ENCODE measurements at places on chromosomes 13 and 19. TPM values are rescaled to one million over a fixed set of nuclear protein-coding genes. Genes with fewer than 3 reads are reported as not detected.

- DNase-seq, result no peak
Measured at GRCh38 chr13:101399365-101399764, 16.9 kb downstream of the NALCN start.

- no peak for DNase-seq
Measured at GRCh38 chr19:47821460-47822020, at the start of gene CRX. CRX (plus strand) TSS chr19:47821937; CDS start chr19:47834444, 12,507 bp downstream.

- no peak for DNase-seq
Measured at GRCh38 chr19:54154603-54155345, 4.7 kb downstream of the LENG1 start.

GRCh38 chr13:42322806-42323205 is 50.9 kb downstream of the AKAP11 start:
- no peak for DNase-seq

- DNase-seq, result no peak
Measured at GRCh38 chr19:41888926-41889325, 5.9 kb downstream of the ARHGEF1 start.

- DNase-seq, result no peak
Measured at GRCh38 chr13:44822291-44822690, 167.0 kb downstream of the NUFIP1 start.

- no peak for DNase-seq
Measured at GRCh38 chr19:48398102-48398374, 4.6 kb downstream of the GRIN2D start.

GRCh38 chr13:86710896-86711295 is 911.7 kb upstream of the SLITRK6 start:
- DNase-seq, result no peak

GRCh38 chr19:13055213-13056051 is 47.2 kb downstream of the LYL1 start:
- DNase-seq, result peak; percentile 92

DNA sequence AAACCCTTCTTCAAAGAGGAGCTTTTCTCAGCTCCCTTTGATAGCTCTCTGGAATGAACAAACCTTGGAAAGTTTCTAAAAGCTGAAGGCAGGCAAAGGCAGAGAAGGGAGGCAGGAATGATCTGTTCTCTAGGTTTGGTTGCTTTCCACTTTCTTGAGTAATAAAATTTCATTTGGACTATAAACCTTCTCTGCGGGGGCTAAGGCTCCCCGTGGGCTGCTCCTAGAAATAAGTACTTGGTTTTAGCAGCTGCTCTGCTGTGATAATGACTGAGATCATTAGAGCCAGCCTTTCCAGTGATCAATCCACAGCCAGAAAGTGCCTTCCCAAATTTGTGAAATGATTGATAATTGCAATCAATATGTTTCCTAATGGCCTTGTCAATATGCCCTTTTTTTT is 183.8 kb upstream of the HTR2A start:
- DNase-seq, result no peak

- DNase-seq, result no peak
Measured at GRCh38 chr13:66716538-66716937, 513.6 kb downstream of the PCDH9 start.

GRCh38 chr13:72963762-72964161 is 95.0 kb upstream of the KLF5 start:
- no peak for DNase-seq

- DNase-seq, result no peak
Measured at GRCh38 chr13:51192348-51192747, 29.9 kb upstream of the FAM124A start.

GRCh38 chr13:109875746-109876145 is 89.4 kb upstream of the IRS2 start:
- no peak for DNase-seq

- no peak for DNase-seq
Measured at GRCh38 chr19:42277821-42278451, 8.9 kb downstream of the CIC start.

GRCh38 chr13:60009300-60010253 is 154.2 kb downstream of the DIAPH3 start:
- no peak for DNase-seq

- no peak for DNase-seq
Measured at GRCh38 chr13:33051632-33052031, 35.4 kb downstream of the KL start.

DNA sequence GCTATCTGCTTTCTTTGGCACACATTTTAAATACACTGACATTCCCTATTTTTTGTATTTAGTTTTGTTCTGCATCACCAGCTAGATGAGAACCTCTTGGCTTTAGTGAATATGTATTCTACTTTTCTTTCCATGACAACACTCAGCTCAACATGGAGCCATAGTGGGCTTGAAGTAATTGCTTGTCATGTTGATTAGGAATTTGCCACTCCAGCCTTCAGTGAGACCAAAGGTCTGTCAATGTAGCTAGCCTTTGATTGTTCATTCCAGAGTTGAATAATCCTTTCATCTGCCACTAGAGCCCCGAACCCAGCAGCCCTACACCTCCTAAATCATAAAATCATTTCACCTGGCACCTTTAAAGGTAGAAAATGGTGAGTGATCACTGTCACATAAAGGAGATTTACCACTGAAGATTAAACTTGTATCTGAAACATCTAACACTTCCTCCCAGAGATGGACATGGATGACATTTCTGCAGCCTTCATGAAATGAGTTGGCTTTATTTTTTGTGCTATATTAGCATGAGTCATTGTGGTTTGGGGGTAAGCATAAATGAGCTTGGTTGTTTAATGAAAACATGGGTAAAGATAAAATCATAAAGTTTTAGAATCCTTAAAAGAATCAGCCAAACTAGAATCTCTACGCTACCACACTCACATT is 29.2 kb upstream of the GARRE1 start:
- no peak for DNase-seq

DNA sequence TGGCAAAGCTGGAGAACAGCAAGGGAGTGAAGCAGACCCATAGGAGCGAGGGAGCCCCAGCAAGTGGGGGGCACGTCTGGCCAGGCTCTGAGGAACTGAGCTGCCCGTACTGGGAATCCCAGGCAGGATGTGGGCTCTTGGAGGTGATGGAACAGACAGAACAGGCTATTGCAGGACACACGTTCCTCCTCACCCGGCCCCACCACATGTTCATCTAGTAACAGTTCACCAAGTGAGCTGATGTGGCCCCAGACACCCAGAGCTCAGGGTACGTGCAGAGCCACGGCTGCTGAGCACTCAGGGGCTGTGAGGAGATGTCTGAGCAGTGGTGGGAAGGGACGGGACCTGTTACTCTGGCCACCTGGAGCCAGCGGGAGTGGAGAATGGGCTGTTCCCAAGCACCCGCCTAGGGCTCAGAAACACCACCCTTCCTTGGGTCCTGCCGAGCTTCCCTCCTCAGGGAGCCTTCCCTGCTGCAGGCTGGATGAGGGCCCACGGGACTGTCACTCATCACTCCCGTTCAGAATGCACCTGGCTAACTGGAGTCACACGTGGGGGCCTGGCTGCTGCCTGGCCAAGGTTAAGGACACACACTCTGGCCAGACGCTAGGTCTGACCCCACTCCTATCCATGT is 18.4 kb downstream of the ELL start:
- DNase-seq, result no peak

DNA sequence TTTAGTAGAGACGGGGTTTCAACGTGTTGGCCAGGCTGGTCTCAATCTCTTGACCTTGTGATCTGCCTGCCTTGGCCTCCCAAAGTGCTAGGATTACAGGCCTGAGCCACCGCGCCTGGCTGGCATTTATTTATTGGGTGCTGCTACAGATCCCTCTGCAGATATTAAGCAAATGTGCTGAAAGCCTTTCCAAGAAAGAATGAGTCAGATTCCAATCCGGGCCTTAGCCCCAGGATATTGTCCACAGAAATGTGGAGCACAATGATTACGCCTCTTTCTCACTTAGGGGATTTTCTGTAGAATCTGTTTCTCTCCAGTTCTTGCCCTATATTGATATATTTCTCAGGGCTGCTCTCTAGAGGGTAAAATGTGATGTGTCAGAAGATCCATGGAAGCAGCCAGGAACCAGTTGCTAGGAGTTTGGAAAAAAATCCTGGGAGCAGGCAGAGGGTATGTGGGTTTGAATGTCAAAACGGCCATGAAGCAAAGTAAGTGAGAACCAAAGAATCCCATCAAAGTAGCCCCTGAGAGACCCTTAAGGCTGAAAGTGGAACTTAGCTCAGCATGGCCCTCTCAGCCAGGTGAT is 24.8 kb upstream of the IGFL4 start:
- no peak for DNase-seq

DNA sequence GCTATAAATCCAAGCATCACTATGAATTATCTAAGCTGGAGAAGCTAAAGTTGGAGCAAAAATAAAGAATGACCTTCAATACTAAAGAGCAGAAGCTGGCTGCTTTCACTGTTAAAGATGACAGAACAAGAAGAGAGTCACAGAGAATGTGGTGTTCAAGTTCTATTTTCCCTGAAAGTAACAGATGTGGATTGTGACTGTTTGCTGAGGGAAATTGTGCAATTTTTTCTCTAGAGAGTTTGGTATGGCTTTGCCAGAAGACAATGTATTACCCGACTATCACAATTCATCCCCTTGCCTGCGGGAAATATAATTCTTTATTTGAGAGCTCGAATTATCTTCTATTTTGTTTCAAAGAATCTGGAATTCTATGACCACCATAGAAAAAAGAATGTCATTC is 83.1 kb downstream of the TNFSF13B start:
- no peak for DNase-seq

- DNase-seq, result no peak
Measured at GRCh38 chr13:84118839-84119409, 236.7 kb upstream of the SLITRK1 start.

The SULT2A1 gene
- not detected for total RNA-seq

The TUBB4A gene
- 0.48 TPM for total RNA-seq

The LATS2 gene
- total RNA-seq, result 48.7 TPM

The MRPL57 gene
- total RNA-seq, result 14.1 TPM

The CLEC17A gene
- not detected for total RNA-seq

The DPF1 gene
- not detected for total RNA-seq

The RGS9BP gene
- total RNA-seq, result not detected

The TMEM59L gene
- 2.0 TPM for total RNA-seq

The IL17D gene
- total RNA-seq, result 2.2 TPM

Data from mesenteric fat pad (tissue), 1 donor.